ENCODE measurements at places on chromosomes 1 and 21. TPM values are rescaled to one million over a fixed set of nuclear protein-coding genes. Genes with fewer than 3 reads are reported as not detected.
A peak's percentile ranks its signal among the peaks of the same experiment; 100 is the strongest.

DNA sequence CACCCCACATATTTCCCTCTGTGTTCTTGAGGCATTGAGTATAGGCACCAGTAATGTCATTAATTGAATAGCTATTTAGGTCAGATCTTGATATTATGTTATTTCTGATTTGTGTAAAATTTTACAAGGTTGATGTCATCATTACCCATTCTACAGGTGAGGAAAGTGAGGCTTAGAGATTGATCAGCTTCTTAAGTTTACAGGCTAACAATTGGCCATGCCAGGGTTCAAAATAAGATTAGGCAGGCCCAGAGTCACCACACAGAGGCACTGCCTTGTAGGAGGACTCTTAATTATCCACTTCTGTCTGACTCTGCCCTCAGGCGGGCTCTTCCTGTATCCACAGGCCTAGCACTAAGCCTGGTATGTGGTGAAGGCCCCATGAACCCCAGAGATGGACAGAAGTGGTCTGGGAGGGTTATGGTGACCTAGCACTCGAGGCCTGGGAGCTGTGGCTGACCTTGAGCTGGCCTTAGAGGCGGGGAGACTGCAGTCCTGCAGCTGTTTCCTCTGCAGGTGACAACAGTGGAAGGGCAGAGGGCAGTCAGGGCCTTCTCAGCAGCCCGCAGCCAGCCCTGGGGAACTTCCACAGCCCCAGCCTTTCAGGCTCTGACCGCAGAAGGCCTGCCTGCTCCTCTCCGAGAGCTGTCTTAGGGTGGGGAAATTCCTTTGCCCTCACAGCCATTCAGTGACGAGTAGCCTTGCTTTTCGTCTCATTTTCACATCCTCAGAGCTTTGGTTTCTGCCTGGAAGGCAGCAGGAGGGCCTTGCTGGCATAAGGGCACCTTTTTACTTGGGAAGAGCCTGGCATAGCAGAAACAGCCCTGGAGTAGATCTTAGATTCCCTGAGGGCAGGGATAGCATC lies 12.2 kb downstream of the ZDHHC18 start:
- DNase-seq = no peak

DNA sequence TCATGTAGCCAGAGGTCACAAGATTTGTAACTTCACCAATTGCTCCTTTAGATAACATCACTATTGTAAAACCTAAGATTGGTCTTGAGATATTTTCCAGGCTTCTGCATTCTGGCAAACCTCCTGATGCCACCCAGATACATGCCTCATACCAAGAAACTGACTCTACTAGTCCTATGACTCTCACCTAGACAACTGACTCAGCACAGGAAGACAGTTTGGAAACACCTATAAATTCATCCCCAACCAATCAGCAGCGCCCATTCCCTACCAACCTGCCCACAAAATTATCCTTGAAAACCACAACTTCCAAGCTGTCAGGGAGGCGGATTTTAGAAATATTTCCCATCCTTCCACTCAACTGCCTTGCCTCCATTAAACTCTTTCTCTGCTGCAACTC lies 2.6 kb downstream of the NME7 start:
- DNase-seq = no peak

GRCh38 chr1:81554108-81554507 lies 246.6 kb upstream of the ADGRL2 start:
- DNase-seq = no peak

The HSD3B2 gene
- not detected for polyA plus RNA-seq

DNA sequence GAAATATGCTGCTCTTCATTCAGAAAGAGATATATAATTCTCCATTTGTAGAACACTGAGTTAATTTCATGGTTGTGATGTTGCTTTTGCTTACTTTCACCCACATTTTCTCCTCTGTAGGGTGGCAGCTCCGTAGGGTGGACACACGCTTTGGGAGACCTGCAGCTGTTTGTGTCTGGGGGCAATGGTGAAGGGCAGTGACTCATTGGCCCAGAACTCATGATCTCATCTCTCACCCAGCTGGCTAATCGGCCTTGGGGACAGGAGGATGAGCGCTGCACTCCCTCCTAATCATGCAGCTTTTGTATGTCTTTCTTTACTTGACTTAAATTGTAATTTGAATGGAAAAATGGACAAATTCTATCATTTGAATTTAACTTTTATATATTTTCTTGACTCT lies 9.6 kb downstream of the DISC1 start:
- no peak for DNase-seq

The CGN gene
- 27.5 TPM for polyA plus RNA-seq

The KRTAP7-1 gene
- polyA plus RNA-seq = not detected

DNA sequence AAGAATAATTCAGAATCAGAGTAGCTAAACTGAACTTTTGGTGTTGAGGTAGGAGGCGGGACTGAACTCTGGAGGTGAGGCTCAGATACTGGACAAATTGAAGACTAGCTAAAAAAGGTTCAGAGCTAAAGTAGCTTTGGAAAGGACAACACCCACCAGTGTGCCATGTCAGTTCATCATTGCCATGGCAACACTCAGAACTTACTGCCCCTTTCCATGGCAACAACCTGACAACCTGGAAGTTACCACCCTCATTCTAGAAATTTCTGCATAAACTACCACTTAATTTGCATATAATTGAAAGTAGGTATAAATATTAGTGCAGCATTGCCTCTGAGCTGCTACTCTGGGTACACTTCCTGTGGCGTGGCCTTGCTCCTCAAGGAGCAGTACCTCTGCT lies 30.3 kb upstream of the POGK start:
- DNase-seq = no peak

DNA sequence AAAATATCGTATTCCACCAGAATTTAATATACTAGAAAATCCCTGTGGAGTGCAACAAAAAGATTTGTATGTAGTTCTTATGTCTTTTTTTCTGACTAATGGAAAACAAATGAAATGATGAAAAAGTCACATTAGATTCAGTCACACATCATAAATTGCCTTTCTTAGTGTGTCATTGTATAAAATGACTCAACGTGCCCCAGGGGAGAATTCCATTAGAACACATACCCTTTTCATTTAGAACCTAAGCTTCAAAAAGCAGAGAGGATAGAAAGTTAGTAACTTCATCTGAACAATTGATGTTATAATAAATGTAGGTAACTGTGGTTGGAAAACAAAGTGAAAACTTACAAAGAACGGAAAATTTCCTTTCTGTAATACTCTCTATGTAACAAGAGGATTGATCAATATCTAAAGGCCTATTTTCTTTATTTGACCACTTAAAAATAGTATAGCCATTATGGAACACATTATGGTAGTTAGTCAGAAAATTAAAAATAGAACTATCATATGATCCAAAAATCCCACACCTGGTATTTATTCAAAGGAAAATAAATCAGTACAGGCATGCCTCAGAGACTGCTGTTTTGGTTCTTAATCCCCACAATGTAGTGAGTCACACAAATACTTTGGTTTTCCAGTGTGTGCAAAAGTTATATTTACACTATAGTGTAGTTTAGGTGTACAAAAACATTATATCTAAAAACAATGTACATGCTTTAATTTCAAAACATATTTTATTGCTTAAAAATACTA lies 1016.1 kb downstream of the KCNT2 start:
- DNase-seq = no peak

The ELOA gene
- 11.8 TPM for polyA plus RNA-seq

DNA sequence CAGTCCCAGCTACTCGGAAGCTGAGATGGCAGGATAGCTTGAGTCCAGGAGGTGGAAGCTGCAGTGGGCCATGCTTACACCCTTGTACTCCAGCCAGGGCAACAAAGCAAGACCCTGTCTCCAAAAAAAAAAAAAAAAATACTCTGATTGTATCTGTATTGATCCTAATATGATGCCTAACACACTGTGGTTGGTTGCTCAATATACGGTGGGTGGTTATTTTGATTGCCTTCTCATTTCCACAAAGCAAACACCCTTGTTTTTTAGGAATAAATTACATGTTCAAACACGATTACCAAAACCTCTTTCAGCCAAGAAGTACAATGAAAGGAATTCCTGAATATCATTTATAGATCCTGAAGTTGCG lies 3.4 kb downstream of the EGLN1 start:
- DNase-seq = no peak

- peak; percentile 85 for DNase-seq
Observed at GRCh38 chr1:65148548-65149350, 746 bp downstream of the AK4 start.

The SAMD13 gene
- 3.1 TPM for polyA plus RNA-seq

The ARHGEF16 gene
- polyA plus RNA-seq = 8.8 TPM

GRCh38 chr1:234839663-234840062 lies 229.7 kb upstream of the IRF2BP2 start:
- DNase-seq = no peak

DNA sequence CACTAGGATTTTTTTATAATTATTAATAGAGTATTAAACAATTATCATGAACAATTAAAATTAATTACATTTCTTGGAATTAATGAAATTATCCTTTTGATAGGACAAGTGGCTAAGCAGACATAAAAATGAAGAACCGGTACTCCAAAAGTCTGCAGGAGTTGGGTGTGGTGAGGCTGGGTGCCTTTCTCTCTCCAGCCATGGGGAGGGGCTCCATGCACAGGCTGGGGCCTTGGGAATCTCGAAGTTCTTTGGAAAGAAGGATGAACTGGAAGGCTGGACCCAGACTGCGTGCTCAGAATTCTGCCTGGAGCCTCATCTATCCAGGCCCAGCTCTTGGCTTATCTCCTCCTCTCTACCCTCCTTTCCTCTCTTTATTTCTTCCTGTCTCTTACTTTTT lies 94.1 kb downstream of the ACTL8 start:
- DNase-seq = no peak

The TDRD5 gene
- not detected for polyA plus RNA-seq

DNA sequence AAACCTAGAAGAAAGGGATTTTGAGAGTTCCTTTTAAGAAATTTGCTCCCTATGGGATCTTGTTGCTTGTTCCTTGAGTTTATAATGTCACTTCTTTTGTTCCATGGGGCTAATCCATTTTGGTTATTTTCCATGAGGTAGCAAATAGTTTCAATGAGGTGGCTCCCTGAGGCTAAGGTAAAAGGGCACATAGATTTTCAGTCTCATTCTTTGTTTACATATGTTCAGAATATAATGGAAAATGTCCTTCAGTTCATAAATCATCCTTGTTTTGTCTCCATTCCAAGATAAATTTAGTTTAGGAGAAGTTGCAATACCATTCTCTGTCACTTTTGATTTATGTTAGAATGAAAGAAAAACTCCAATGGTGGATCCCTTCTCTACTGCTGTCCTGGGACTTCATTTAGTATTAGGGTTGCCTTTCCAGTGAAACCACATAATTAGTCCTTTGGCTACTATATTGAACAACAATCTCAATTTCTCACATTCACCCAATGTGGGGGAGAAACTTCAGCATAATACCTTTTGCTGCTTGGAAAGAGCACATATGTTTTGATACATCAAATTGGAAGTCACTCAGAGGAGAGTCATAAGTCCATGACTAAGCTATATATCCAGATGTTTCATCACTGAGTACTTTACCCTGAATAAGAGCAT lies 80.9 kb upstream of the ADAMTS5 start:
- no peak for DNase-seq

DNA sequence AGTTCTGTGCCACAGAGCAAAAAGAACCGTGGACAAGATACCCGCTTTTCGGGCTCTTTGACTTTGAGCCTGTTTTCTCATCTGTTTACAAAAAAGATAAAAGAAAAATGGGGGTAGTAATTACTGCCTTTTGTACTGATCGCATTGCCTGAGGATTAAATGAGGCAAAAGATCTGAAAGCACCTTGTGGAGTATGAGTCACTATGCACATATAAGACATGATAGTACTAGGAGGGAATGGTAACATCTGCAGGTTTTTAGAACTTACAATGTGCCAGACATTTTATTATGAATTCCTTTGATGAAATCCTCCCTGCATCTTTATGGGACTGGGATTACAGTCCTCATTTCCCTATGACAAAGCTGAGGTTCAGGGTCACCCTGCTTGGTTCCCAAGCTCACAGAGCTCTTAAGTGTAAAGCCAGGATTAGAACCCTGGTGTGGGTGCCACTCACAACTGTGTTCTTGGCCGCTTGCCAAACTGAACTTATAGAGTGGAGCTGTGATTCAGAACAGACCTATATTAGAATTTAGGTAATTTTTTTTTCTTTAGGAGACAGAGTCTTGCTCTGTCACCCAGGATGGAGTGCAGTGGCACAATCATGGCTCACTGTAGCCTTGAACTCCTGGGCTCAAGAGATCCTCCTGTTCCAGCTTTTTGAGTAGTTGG lies 1.8 kb downstream of the DISC1 start:
- DNase-seq = no peak

The LIN9 gene
- 1.7 TPM for polyA plus RNA-seq

DNA sequence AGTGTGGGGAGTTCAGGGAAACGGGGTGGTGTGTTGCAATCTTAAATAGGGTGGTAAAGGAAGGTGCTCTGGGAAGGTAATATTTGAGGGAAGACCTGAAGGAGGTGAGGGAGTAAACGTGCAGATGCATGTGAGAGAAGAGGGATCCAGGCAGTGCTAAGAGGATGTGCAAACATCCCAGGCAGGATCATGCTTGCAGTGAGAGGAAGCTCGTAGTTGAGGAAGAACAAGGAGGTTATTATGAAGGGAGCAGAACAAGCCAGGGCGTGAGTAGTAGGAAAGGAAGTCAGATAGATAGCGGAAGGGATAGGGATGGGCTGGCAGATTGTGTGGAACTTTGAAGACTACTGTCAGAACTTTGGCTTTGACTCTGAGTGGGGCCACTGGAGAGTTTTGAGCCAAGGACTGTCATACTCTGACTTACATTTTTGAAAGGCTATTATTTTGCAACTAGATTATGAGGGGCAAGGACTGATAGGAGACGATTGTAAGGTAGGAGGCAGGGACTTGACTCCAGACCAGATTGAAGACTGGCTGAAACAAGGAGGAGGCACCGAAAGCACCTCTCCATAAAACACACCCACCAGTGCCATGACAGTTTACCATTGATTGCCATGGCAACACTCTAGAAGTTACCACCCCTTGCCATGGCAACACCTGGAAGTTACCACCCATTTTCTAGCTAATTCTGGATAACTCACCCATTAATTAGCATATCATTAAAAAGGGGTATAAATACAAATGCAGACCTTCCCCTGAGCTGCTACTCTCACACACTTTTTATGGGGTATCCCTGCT lies 67.0 kb downstream of the XCL2 start:
- no peak for DNase-seq

DNA sequence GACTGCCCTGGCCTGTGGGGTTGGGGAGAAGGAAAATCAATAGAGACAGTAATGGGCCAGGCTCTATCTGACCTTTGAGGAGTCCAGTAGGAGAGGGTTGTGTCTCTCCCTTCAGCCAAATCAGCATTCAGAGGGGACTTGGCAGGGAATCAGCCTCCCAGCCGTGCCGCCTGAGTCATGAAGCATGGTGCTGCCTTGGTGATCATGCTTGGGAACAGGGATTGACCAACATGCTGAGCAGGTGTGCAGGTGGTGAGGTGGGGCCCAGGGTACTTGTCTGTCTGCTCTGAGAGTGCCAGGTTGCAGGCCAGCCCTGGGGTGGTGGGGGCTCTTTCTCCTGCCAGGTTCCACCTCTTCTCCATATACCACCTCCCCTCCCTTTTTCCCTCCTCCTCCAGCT lies 58.9 kb upstream of the TLR5 start:
- DNase-seq = no peak

Data from aorta (tissue), 5 donors.